AG04449 (cell line): ENCODE measurements at places on chromosomes 5 and 9.

DNA sequence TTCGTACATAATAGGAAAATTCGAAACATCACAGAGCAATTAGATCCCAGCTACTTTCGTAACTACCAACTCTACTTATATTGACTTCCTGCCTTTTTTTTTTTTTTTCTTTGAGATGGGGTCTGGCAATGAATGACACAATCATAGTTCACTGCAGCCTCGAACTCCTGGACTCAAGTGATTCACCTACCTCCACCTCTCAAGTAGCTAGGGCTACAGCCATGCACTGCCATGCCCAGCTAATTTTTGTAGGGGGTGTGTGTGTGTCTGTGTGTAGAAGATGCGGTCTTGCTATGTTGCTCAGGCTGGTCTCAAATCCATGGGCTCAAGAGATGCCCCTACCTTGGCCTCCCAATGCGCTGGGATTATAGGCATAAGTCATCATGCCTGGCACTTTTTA is 5.8 kb upstream of the PAIP2 start:
- no peak for DNase-seq

GRCh38 chr5:375336-375920 is 53.9 kb downstream of the AHRR start:
- DNase-seq, result no peak

DNA sequence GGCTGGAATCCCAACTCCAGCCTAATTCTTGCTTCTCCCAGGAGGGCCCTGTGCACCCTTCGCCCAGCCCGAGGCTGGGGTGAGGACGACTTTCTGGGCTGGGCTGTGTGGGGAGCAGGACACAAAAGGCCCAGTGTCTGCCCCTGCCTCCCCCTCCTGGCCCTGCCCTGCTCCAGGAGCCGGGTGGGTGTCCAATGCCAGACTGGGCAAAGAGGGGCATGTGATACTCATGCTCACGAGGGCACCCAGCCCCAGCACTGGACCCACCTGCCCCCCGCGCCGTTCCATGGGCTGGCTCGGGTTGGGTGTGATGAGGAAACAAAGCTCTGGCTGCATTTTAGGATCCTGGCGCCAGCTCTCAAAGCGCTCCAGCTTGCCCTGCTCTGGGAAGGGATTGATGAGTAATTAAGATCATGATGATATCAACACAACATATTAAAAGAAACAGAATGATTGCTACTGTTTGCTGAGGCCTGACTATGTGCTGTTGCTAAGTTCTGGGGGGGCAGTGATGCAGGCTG is 30.7 kb downstream of the LHX2 start:
- no peak for DNase-seq

GRCh38 chr5:127101935-127102334 is 28.6 kb upstream of the C5orf63 start:
- DNase-seq, result no peak

GRCh38 chr9:79581794-79582193 is 10.0 kb downstream of the TLE4 start:
- peak; percentile 72 for DNase-seq

- DNase-seq, result peak; percentile 62
These were observed 178.8 kb upstream of the HAPLN1 start for GRCh38 chr5:83899326-83899970.

- DNase-seq, result peak; percentile 61
These were observed at the start of gene ZFP37 for GRCh38 chr9:113056191-113057106. TSS of gene ZFP37 (minus strand) at chr9:113056724. CDS start at chr9:113056688, 36 bp downstream.

GRCh38 chr5:79182141-79182540 is 53.8 kb upstream of the JMY start:
- DNase-seq, result no peak

DNA sequence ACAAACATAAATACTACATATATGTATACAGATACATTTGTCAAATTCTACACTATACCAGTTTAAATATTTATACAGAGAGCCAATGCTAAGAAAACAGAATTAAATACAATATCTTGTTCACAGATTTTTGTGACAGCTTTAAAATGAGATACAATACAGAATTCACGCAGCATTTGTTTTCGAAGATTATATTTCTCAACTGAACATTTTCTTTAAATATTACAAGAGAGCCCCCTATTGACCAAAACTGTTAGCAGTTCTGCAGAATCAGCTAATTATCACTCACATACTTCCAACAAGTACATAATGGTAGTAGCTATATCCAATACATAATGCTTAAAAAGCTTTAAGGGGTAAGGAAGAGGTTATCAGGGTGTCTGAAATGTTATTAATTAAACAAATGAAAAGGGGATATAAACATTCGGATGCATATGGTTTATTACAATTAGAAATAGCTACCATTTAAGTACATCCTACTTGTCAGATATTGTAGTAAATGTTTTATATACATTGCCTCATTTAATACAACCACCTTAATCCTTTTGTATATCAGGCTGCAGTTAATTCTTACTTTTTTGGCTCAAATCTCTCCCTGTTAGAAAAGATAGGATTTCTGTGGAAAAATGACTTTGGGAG is 31.7 kb downstream of the ZDHHC21 start:
- DNase-seq, result no peak

- no peak for DNase-seq
These were observed 65.4 kb downstream of the TSPAN17 start for GRCh38 chr5:176712546-176713304.

DNA sequence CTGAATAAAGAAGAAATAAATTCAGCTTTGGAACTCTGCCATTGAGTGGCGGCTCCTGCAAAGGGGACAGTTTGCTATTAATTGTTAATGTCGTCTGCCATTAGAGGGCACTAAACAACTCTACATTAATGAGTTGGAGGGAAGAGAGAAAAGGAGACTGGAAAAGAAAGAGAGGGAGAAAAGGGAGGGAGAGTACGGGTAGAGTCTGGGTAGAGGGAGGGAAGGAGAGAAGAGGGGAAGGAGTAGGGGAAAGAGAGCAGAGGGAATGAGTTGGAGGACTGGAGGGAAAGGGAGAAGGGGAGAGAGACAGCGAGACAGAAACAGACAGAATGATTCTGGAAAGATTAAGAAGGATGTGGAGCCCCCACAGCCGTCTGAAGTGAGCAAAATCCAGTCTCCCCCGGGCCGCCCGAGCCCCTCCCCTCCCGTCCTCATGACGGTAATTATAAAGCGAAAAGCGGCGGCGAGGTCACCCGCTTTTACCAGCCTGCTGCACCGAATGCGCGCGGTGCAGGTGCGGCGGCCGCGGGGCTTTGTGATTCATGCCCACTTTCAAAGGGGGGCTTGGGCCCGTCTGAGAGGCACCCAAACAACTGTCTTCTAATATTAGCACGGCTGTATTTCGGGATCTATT is 1.9 kb upstream of the FST start:
- no peak for DNase-seq
